ENCODE measurements at places on chromosomes 2 and 18. TPM values are rescaled to one million over a fixed set of nuclear protein-coding genes. Genes with fewer than 3 reads are reported as not detected.
A peak's percentile ranks its signal among the peaks of the same experiment; 100 is the strongest.

Gene SEPTIN10
- polyA plus RNA-seq = 75.9 TPM

Gene ATOH8
- 21.1 TPM for polyA plus RNA-seq

Gene ANKRD36
- 16.5 TPM for polyA plus RNA-seq

Gene SDC1
- polyA plus RNA-seq = 6.0 TPM

Gene DNMT3A
- 52.6 TPM for polyA plus RNA-seq

Gene EVX2
- polyA plus RNA-seq = not detected

Gene PXDN
- 124 TPM for polyA plus RNA-seq

Gene ANKRD30B
- polyA plus RNA-seq = 0.06 TPM

Gene RUFY4
- polyA plus RNA-seq = 0.16 TPM

GRCh38 chr2:27809761-27810241 lies 38.3 kb downstream of the MRPL33 start:
- no peak for DNase-seq

DNA sequence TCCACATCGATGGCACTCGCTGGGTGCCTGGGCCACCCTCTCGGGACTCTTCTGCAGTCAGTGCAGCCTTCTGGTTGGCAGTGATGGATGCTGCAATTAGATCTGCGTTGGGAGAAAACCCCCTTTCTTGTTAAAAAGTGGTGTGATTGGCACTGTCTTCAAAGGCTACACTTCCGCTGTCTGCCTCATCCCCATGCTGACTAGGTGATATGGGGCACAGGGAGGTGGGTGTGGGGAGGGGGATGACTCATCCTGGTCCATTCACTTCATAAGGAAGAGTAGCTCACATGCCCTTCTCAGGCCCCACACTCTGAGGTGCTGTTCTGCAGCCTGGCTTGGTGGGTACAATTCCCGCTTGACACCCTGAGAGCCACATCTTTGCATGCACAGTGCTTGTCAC lies 77.4 kb downstream of the THNSL2 start:
- no peak for DNase-seq

GRCh38 chr2:238131761-238132462 lies 6.6 kb upstream of the KLHL30 start:
- DNase-seq = no peak

- no peak for DNase-seq
Observed at GRCh38 chr2:241777686-241778627, 1.3 kb downstream of the GAL3ST2 start.

- DNase-seq = peak; percentile 62
Observed at GRCh38 chr2:230416061-230416721, at the start of gene SP100. SP100 (plus strand) TSS chr2:230416201; CDS start chr2:230416297, 96 bp downstream.

- no peak for DNase-seq
Observed at GRCh38 chr18:14944838-14945237, 196.9 kb downstream of the ANKRD30B start.

DNA sequence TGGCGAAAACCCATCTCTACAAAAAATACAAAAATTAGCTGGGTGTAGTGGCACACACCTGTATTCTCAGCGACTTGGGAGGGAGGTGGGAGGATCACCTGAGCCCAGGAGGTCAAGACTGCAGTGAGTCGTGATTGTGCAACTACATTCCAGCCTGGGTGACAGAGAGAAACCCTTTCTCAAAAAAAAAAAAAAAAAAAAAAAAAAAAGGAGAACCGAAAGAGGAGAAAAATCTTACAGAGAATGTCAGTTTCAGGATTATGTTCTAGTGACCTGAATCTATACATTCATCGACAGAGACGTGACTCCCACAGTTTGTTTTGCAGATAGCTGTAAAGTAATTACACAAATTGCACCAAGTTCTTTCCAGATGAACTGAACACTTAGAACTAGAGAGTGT lies 187.8 kb downstream of the FTCDNL1 start:
- no peak for DNase-seq

DNA sequence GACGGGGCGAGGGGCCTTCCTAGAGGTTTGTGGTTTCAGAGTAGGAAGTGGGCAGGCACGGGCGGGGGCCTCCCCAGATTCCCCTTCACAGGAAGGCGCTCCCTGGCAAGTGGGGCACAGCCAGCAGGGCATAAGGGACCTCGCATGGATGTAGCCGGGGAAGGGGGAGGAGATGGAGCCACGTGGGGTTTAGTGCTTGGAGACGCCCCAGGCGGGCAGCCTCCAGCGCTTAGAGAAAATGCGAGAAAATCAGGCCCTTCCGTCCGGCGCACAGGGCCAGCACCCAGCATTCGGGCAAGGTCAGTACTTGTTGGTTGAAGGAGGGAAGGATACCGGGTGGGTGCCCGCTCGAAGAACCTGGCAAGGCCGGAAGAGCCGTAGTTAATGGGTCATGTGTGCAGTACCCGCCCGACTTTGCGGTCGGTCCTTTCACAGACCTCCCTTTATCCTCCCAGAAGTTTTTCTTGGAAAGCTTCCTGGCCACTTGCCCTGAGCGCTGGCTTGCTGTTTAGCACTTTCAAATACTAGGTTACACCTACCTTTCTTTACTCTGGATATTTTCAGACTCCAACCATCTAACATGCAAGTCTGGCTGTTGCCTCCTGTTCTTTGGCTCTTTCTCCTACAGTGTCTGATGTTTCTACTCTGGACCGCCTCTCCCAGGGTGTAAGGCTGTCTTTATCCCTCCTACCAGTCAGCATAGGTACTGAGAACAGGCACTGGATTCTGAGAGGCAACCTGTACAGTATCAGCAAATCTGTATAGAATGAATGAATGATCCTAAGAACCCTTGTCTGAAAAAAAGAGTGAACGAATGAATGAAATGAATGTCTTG lies 78.1 kb downstream of the CIB4 start:
- DNase-seq = no peak

DNA sequence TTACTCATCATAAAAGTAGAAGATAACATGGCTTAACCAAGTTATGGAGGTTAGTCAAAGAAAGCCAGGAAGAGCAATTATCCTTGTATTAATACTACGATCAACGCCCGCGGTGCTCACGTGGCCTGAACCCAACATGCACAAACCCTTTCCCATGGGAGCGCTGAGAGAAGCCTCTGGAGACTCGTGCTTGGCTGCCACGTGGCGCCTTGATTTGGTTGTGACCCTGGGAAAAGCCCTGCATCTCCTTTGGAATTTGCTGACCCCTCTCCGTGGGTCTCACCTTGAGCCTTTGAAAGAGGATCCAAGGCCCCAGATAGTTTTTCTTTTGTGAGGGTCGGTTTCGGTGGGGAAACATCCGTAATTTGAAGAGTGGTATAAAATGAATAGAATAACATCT lies 255.6 kb downstream of the DCDC2C start:
- DNase-seq = no peak

DNA sequence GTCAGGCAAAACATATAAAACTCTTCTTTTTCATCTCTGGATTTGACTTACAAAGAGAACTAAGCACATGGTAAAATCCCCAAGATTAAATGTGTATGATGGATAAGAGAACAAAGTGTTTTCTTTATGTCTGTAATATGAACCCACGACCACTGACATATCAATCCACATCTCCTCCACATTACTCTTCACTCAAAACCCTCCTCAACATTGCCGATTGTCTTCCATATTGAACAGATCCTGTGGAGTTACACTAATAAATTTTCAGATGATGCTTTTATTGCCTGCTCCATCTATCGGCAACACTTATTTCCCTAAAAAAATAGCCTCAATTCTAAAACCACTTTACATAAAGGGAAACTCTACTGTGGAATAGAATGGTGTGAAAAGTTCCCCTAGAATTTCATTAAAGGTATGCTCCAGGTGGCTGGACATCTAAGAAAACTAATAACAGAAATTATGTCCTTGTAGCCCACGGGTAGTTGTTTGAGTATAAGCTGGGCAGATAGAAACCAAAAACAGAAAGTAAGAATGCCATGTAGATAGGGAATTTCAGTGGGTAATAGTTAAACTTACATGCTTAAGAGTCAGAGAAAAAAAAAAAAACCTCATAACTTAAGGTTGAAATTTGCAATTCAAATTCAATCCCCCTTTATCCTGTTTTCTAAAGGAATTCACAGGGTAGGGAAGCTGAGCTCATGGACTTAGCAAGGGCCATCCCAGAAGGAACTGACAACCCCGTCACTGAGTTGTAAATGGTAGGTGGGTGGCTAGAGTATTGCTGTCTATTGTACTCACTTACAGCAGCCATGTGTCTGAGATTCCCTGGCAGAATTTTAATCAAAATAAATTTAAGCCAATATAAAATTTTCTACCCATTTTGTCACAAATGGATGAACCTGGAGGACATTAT lies 305.4 kb upstream of the LYPD1 start:
- no peak for DNase-seq

GRCh38 chr2:106956416-106956815 lies 70.4 kb upstream of the ST6GAL2 start:
- no peak for DNase-seq

GRCh38 chr2:43171789-43172188 lies 54.6 kb downstream of the ZFP36L2 start:
- no peak for DNase-seq

- no peak for DNase-seq
Observed at GRCh38 chr2:239145106-239145505, 255.7 kb downstream of the HDAC4 start.

DNA sequence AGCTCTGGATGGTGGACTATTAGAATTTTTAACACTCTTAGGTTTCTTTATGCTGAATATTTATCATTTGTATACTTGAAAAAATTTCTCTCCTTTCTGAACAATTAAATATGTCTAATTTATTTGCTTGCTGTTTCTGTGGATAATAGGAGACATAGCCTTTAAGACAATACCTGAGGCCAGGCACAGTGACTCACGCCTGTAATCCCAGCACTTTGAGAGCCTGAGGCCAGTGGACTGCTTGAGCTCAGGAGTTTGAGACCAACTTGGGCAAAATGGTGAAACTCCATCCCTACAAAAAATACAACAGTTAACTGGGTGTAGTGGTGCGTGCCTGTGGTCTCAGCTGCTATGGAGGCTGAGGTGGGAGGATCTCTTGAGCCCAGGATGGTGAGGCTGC lies 54.7 kb downstream of the FAM117B start:
- no peak for DNase-seq

DNA sequence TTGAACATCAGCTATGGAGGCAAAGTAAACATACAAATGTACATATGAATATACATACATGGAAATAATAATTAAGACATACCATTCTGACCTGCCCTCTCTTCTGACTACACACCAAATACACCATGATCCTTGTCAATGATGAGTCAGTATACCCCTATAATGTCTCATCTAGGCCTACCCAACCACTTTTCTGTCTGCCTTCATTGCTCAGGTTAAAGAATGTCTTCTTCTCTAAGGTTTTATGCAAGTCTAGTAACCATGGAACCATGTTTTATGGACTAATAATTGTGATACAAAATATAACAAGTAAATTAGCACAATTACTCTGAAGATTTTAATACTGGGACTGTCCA lies 128.7 kb downstream of the NCKAP5 start:
- DNase-seq = no peak

DNA sequence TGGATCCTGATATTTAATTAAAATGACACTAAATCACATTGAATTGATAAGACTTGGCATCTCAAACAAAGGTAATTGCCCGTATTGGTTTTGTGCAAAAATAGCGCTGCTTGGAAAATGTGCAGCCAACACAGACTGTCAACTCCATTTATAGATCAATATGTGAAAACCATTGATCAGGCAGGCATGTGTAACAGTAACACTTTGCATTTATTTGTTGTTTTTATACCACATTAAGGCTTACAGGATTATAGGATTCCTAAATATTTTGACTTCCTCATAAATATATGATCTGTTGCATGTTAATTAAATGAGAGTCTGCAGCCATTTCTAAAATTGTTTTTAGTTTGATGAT lies 30.2 kb downstream of the ARHGAP15 start:
- no peak for DNase-seq

DNA sequence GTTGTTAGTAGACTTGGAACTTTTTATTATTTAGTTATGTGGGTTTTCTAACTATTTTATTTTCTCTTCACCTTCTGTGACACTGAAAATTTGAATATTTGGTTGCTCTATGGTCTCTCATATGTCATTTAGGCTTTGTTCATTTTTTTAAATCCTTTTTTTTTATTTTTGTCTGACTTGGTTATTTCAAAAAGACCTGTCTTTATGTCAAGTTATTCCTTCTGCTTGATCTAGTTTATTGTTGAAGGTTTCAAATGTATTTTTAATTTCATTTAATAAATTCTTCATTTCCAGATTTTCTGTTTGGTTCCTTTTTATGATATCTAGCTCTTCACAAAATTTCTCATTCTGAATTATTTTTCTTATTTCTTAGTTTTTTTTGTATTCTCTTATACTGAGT lies 160.6 kb upstream of the ATP5MC3 start:
- DNase-seq = no peak

- no peak for DNase-seq
Observed at GRCh38 chr2:48693066-48693465, 62.5 kb downstream of the LHCGR start.

- DNase-seq = no peak
Observed at GRCh38 chr2:134174711-134175110, 79.2 kb upstream of the MGAT5 start.

DNA sequence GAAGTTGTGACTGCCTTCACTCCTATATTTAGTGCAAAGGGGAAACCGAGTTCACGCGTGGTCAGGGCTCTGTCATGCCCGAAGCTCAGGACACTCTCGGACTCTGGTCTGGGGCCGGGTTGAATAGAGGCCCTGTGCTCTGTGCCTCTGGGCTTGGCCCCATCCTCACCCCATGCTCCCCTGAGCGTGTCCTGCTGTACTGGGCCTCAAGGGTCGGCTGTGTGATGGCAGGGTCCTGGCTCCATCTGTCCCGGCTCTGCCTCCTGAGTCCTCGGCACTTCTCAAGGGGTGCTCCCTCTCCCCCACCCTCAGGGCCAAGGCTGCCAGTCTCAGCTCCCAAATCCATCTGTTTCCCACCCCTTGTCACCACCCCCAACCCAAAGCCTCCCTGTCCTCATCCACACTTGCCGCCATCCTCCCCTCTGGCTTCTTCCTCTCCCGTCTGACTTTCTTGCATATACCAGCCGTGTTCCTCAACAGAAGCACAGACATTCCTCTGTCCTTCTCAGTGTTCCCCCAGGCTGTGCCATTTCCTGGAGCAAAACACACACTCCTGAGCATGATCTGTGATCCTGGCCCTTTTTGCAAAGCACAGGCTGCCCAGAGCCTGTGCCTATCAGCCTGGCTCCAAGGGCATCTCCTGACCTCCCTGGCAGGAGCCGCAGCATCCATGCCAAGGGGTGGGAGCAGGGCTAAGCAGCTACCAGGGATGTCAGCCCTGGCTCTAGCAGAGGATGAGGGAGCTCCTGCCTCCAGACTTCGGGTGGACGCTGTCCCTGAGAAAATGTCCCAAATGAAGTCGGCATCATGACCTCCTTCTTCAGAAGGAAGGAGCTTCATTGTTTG lies 64.2 kb upstream of the OTOS start:
- no peak for DNase-seq

DNA sequence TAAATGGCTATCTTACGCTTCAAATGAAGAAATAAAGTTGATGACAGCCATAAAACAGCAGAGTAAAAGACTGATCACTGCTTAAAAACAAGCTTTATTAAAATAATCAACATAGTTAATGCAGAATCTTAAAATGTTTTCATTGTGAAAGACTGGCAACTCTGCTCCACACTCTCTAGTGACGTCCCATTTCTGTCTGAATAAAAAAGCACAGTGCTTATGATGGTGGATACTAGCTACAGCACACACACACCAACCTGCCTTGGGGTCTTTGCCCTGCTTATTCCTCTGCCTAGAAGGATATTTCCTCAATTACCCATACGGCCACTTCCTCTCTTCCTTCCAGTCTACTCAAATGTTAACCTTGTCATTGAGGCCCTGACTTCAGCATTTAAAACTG lies 19.1 kb downstream of the C1D start:
- no peak for DNase-seq
